Spinal cord (tissue), 10 donors: ENCODE measurements at places on chromosomes 12 and 14. TPM values are rescaled to one million over a fixed set of nuclear protein-coding genes. Genes with fewer than 3 reads are reported as not detected.
A peak's percentile ranks its signal among the peaks of the same experiment; 100 is the strongest.

A2ML1 gene
- total RNA-seq = 3.4 TPM

DNA sequence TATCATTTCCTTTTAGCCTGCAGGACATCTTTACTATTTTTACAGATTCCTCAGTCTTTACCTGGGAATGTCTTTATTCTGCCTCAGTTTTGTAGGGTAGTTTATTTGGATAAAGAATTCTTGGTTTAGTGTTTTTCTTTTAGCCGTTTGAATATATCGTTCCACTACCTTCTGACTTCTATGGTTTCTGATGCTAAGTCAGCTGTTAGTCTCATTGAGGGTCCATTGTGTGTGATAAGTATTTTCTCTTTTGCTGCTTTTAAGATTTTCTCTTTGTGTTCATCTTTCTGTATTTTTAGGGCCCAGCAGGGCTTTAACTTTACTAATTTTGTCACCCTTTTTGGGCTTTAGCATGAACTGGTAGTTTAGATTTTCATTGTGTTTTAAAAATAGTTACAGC lies 113.5 kb downstream of the MNAT1 start:
- H3K4me3 ChIP-seq = no peak overlapping the region
- no peaks in the 10 kb centered on the region for H3K36me3 ChIP-seq
- no peak for DNase-seq
- no peaks in the 10 kb centered on the region for H3K4me1 ChIP-seq
- H3K27ac ChIP-seq = no peak overlapping the region

DNA sequence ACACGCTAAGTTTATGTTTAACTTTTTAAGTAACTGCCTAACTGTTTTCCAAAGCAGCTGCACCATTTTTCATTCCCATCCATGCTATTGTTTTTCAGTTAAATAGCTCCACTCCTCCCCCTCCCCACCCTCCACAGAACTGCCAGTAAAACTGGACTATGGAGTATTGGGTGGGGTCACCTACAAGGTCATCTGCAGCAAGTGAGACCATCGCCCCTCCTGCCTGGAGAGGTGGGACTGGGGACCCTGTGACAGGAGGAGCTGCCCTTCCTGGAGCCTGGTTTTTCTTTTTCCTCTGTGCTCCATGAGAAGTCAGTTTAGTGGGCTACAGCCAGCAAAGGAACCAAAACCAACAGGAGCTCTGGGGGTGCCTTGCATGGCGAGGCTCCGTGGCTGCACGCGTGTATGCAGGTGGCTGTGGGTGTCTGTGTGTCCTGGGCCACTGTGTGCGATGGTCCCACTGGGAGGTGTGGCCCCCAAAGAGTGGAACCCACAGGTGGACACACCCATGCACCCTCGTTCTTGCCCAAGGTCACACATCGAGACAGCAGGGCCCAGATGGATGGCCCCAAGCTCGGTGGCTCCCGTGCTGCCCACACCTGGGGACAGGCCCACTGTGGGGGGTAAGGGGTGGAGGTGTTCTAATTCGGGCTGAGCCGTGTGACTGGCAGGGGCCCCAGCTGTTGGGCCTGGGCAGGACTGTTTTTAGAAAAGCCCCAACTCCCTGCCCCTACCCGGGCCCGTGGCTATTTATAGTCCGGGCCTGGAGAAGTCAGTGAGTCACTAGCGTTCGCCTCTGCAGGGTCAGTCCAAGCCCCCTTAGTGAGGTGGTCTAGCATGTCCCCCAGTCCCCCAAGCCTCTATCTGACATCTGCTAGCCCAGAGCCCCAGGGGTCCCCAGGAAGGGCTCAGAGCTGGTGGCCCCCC lies 2.3 kb upstream of the ADSS1 start:
- peaks cover 3% of the 10 kb centered on the region for H3K27me3 ChIP-seq
- peaks cover 34% of the 10 kb centered on the region for H3K36me3 ChIP-seq
- H3K4me3 ChIP-seq = no peak overlapping the region

NFKBIA gene
- 90.7 TPM for total RNA-seq

DNA sequence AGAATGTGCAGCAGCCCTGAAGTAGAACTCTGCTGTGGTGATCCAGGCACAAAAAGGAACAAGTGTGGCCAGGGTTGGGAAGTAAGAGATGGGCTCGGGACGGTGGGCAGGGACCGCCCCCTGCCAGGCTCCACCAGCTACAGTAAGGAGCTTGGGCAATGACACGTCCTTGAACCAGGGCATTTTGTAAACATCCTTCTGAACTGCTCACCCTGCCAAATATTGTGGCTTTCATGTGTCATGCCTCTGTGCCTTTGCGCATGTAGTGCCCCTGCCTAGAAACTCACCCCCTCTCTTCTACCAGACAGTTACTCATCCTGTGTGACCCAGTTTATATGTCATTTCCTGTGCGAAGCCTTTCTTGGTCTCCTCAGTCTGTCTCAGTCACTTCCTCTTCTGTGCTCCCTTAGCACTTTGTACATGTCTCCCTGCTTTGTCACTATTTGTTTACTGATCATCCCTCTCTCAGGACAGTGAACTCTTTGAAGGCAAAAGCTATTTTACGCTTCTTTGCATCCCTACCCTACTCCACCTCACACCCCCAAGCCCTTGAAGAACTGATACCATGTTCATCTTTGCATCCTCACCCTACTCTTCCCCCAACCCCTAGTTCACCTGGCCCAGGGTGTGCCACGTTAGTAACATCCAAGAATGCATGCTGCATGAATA lies 108.9 kb upstream of the PLEKHG7 start:
- DNase-seq = no peak
- no peak overlapping the region for H3K27ac ChIP-seq
- no peak overlapping the region for H3K4me3 ChIP-seq
- no peaks in the 10 kb centered on the region for H3K4me1 ChIP-seq
- H3K27me3 ChIP-seq = no peaks in the 10 kb centered on the region
- no peaks in the 10 kb centered on the region for H3K36me3 ChIP-seq

TMPRSS12 gene
- total RNA-seq = not detected

BEST3 gene
- 0.83 TPM for total RNA-seq

DNA sequence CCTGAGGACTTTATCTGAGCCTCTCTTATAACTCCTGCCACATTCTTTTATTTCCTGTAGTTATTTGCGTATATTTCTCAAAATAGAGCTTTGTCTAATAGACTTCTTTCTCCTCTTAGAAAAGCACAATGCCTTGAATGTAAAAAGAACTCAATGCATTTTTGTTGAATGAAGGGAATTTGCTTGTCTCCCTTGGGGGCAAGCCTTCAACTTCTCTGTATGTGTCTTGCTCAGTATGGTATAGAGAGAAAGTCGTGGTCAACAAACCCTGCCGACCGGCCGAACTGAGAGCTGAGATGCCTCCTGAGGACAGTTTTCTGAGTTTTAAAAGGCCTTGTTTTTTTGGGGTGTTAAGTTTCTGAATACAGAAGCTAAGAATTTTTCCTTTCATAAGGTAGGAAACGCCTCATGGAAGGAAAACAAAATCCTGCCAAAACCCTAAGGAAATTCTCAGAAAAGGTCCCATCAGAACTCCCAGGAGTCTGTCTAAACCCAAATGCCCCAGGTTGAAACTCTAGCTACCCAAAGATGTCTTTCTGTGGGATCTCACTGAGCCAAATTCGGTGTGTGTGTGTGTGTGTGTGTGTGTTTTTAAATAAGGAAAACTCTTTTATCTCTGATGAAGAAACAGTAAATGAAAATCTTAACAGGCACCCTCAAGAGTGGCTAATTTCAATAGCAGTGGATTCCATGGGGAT lies 136.6 kb downstream of the C12orf75 start:
- H3K36me3 ChIP-seq = no peaks in the 10 kb centered on the region
- no peak overlapping the region for H3K4me3 ChIP-seq
- H3K4me1 ChIP-seq = peaks cover 5% of the 10 kb centered on the region
- no peak for DNase-seq

RPGRIP1 gene
- total RNA-seq = 0.33 TPM

DNA sequence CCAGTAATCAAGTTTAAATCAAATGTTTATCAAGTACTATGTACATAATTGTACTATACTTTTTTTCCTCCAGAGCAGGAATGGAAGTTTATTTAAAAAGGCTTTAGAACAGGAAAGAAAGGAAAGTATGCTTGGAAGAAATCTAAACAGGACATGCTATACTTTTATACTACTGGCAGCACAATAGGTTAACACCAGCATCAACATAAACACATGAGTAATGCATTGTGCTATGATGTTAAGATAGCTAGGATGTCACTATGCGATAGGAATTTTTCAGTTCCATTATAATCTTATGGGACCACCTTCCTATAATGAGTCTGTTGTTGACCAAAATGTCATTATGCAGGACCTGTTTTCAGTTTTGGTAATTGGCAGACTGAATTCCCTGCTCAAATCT lies 41.5 kb upstream of the ANKS1B start:
- H3K27me3 ChIP-seq = no peaks in the 10 kb centered on the region
- H3K4me1 ChIP-seq = no peaks in the 10 kb centered on the region
- H3K27ac ChIP-seq = no peak overlapping the region

KRT85 gene
- total RNA-seq = not detected

LDHB gene
- total RNA-seq = 791 TPM

- H3K27me3 ChIP-seq = no peaks in the 10 kb centered on the region
- no peak overlapping the region for H3K27ac ChIP-seq
- no peaks in the 10 kb centered on the region for H3K36me3 ChIP-seq
- no peak for DNase-seq
- no peak overlapping the region for H3K4me3 ChIP-seq
- no peaks in the 10 kb centered on the region for H3K4me1 ChIP-seq
These were observed 90.3 kb downstream of the LMO3 start for GRCh38 chr12:16515666-16516065.

PDE3A gene
- 16.1 TPM for total RNA-seq

- no peak overlapping the region for H3K4me3 ChIP-seq
- no peak for DNase-seq
- no peak overlapping the region for H3K27ac ChIP-seq
- no peaks in the 10 kb centered on the region for H3K4me1 ChIP-seq
- no peaks in the 10 kb centered on the region for H3K36me3 ChIP-seq
- no peaks in the 10 kb centered on the region for H3K27me3 ChIP-seq
These were observed 7.5 kb downstream of the KLRG1 start for GRCh38 chr12:8996682-8997405.

- DNase-seq = no peak
- H3K4me1 ChIP-seq = peaks cover 51% of the 10 kb centered on the region
- H3K27ac ChIP-seq = no peak overlapping the region
- H3K4me3 ChIP-seq = no peak overlapping the region
- H3K27me3 ChIP-seq = no peaks in the 10 kb centered on the region
These were observed 3.6 kb downstream of the SLC25A29 start for GRCh38 chr14:100302616-100303015.

ZNF891 gene
- 4.1 TPM for total RNA-seq

- peaks cover 6% of the 10 kb centered on the region for H3K27me3 ChIP-seq
- H3K4me1 ChIP-seq = peaks cover 31% of the 10 kb centered on the region
- H3K27ac ChIP-seq = peak overlapping the region; percentile 33
- peak overlapping the region; percentile 55 for H3K4me3 ChIP-seq
- DNase-seq = no peak
These were observed 853 bp downstream of the TTC9 start for GRCh38 chr14:70642303-70643235.

CBLN3 gene
- total RNA-seq = 0.59 TPM

DNA sequence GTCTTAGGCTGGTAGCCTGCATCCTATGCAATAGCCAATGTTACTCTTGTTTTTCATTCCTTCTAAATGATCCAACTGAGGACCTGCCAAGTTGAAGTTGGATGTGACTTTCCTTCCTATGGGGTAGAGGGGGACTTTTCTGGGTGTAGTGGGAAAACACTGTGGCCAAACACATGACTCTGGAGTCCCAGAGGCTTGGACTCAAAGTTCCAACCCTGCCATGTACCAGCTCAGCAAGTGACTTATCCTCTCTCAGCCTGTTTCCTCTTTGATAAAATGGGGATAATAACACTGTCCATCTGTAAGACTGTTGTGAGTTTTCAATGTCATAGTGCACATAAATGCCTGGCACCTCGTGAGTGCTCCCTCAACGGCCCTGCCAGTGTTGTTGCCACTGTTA lies 97.0 kb downstream of the ZFP36L1 start:
- peaks cover 28% of the 10 kb centered on the region for H3K4me1 ChIP-seq
- H3K36me3 ChIP-seq = peaks cover 2% of the 10 kb centered on the region
- DNase-seq = no peak

- H3K4me3 ChIP-seq = no peak overlapping the region
- no peaks in the 10 kb centered on the region for H3K27me3 ChIP-seq
- no peak for DNase-seq
- peak overlapping the region; percentile 92 for H3K27ac ChIP-seq
- H3K36me3 ChIP-seq = no peaks in the 10 kb centered on the region
- H3K4me1 ChIP-seq = peaks cover 18% of the 10 kb centered on the region
These were observed 28.2 kb downstream of the PPFIBP1 start for GRCh38 chr12:27552235-27552634.

DNA sequence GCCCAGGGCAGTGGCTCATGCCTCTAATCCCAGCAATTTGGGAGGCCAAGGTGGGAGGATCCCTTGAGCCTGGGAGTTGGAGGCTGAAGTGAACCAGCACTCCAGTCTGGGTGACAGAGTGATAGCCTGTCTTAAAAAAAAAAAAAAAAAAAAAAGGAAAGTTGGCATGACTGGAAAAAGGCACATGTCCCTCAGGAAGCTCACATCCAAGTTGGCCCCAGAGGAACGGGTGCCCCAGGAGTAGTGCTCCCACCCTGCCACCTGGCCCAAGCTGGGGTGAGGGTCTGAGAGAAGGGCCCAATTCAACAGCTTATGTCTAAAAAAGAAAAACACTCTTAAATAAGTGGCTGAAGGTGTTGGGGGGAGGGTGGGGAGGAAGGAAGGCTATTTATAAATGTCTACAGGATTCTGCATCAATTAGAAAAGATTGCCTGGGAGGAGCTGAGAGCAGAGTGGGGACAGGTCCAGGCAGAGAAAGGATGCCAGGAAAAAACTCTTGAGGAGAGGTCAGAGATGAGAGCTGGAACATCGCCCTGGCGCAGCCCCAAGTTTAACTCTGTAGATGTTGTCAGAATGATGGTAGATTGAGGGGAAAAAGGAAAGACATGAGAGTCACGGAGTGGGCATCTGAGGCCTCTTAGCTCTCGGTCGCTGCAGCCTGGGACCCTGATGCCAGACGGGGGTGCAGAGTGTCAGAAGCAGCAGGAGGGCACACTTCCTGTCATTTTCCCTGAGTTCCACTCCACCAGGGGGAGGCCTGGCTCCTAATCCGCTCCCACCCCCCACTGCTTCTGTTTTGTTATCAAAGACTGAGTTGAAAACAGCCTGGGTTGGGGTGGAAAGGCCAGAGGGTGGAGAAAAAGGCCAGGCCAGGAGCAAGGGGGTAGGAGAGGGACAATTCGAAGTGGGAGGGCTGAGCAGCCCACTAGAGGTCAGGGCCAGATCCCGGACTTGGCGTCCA lies 7.3 kb downstream of the SPRYD3 start:
- H3K4me1 ChIP-seq = peaks cover 41% of the 10 kb centered on the region
- peaks cover 93% of the 10 kb centered on the region for H3K36me3 ChIP-seq
- no peak for DNase-seq
- H3K27me3 ChIP-seq = no peaks in the 10 kb centered on the region
- peak overlapping the region; percentile 80 for H3K27ac ChIP-seq
- H3K4me3 ChIP-seq = no peak overlapping the region

GRCh38 chr14:31189346-31190218 lies 18.0 kb downstream of the HECTD1 start:
- H3K36me3 ChIP-seq = peaks cover 17% of the 10 kb centered on the region
- no peak for DNase-seq
- H3K4me1 ChIP-seq = no peaks in the 10 kb centered on the region
- H3K27me3 ChIP-seq = no peaks in the 10 kb centered on the region
- no peak overlapping the region for H3K27ac ChIP-seq

C14orf132 gene
- total RNA-seq = 33.3 TPM

BICDL1 gene
- total RNA-seq = 11.7 TPM
